ENCODE measurements at places on chromosomes 5 and 9.

- DNase-seq = no peak
These were observed 47.5 kb downstream of the UIMC1 start for GRCh38 chr5:176959051-176959450.

- DNase-seq = no peak
These were observed at the start of gene FGD3 for GRCh38 chr9:92947268-92948037. FGD3 (plus strand) TSS chr9:92947523; CDS start chr9:92976257, 28,734 bp downstream.

DNA sequence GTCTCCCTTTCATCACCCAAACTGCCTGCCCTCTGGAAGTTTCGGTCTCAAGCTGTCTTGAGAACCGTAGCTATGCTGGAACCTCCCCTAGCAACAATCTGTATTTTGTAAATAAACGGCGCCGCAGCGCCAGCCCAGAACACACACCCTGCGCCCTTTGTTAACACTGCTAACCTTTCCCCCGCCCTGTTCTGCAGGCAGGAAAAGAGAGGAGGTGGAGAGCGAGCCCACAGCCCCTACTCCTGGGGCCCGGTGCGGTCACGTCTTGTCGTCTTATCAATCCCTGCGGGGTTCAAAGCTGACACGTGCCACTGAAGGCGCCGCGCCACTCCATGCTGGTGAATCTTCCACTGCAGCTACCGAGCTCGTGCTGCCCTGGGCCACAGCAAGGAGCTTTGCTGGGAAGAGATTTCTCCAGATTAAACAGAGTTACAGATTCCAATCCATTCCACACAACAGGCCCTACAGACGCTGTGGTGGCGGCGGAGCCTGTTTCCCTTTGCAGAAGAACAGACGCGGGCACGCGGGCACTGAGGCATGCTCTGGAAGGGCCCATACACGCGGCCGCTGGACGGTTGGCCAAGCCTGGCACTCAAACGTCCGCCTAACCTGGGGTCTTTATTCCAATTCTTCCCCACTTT is 25.3 kb downstream of the ZDHHC11B start:
- DNase-seq = no peak

- DNase-seq = no peak
These were observed at the start of gene CCDC180 for GRCh38 chr9:97307500-97308163. CCDC180 (plus strand) TSS chr9:97307659; CDS start chr9:97308064, 405 bp downstream.

All from mesothelial cell of epicardium (in vitro differentiated cells).